IPS DF 6.9 (cell line): ENCODE measurements at places on chromosomes 1 and 21.

- H3K27ac ChIP-seq = no peak overlapping the region
- no peak overlapping the region for H3K4me3 ChIP-seq
- 0 out of 2 replicates have a peak, but pooled peaks cover 1% of the 10 kb centered on the region for H3K4me1 ChIP-seq
- no peaks in the 10 kb centered on the region for H3K36me3 ChIP-seq
Measured at GRCh38 chr1:1847061-1847850, 43.6 kb downstream of the GNB1 start.

DNA sequence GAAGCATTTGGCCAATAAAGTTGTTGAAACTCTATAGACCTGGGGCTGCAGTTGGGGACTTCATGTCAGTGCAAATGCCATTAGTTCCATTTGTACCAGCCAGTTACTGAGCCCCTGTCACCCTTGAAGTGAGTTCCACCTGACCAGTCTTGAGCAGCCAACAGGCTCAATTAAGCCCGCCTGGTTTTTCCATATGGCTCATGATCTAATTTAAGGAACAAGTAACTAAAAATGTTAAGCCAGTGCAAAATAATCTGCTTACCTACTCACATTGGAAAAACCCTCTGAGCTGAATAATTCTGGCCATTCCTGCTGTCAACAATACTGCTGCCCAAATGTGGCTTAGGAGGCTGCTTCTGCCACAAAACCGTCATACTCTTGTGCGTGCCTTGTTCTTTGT is 21.6 kb downstream of the NSUN4 start:
- no peak overlapping the region for H3K27ac ChIP-seq
- no peaks in the 10 kb centered on the region for H3K4me1 ChIP-seq
- H3K4me3 ChIP-seq = no peak overlapping the region
- no peak for DNase-seq
- H3K27me3 ChIP-seq = no peaks in the 10 kb centered on the region
- H3K36me3 ChIP-seq = peaks cover 13% of the 10 kb centered on the region; the same call in 1 of the 2 replicates

DNA sequence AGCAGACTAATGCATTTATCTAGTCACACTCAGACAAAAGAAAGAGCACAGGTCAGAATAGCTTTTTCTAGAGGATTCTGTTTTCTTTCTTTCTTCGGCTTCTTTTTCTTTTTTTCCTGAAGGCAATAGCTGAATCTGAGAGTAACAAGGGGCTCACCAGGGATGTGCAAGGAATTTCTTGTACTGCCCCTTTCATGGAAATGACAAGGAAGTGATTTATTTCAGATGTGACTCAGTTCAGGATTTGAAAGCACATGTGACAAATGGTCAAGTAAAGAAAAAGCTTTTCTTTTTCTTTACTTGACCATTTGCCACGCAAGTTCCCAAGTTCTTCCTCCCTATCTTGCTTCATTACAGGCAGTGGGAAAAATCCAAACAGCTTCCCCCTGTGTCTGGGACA is 202.0 kb downstream of the GABPA start:
- no peaks in the 10 kb centered on the region; the same call in 1 of the 2 replicates for H3K36me3 ChIP-seq
- no peak for DNase-seq
- H3K27ac ChIP-seq = no peak overlapping the region
- H3K27me3 ChIP-seq = no peaks in the 10 kb centered on the region

- peaks cover 2% of the 10 kb centered on the region; the same call in 1 of the 2 replicates for H3K4me1 ChIP-seq
- H3K4me3 ChIP-seq = no peak overlapping the region
- no peaks in the 10 kb centered on the region for H3K36me3 ChIP-seq
- H3K27ac ChIP-seq = no peak overlapping the region
Measured at GRCh38 chr1:204198348-204199340, 2.4 kb upstream of the KISS1 start.

DNA sequence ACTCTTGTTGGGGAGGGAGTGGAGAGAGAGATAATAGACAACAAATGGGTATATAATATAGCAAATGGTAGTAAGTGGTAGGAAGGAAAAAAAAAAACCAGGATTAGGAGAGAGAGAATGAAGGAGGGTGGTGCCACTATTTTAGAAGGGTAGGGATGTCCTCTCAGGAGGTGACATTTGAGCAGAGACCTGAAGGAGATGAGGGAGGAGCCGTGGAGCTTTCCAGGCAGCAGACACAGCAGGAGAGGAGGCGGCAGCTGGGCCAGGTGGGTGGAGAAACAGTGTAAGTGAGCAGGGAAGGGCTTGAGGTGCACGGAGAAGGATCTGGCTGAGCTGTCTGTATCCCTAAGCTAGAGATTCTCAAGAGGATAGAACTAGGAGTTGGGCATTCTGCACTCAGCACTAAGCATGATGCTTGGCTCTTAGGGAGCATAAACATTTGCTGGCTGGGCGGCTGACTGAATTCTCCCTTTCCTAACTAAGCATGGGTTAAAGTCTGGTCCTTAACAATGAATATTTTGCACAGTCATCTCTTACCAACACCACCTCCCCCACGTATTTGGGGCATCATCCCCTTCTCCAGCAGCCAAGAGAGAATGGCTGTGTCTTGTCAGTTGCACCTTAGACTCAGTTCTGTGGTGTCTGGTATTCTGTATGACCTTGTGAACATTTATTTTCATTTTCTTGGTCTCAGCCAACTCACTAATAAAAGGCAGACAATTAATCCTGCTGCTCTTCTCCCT is 27.6 kb upstream of the SARS1 start:
- H3K4me3 ChIP-seq = no peak overlapping the region
- no peaks in the 10 kb centered on the region for H3K36me3 ChIP-seq
- DNase-seq = no peak
- no peaks in the 10 kb centered on the region for H3K27me3 ChIP-seq

DNA sequence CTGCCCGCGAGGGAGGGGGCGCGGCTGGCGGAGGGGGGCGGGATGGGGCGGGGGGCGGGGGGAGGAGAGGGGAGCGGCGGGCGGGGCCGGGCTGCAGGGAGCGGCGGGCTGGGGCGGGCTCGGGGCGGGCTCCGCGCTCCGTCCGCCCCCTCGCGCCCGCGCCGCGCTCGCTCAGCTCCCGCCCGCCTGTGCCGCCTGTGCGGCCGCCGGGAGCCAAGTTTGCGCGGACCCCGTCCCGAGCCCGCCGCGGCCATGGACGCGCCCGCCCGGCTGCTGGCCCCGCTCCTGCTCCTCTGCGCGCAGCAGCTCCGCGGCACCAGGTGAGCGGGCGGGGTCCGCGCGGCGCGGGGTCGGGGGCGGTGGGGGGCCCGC is at the start of gene GABRD:
GABRD (plus strand) TSS at position 174 of the 372 bp plus-strand sequence; CDS start at position 253, 79 bp downstream.
- H3K4me3 ChIP-seq = peak within 1 kb of the TSS; percentile 43; the same call in 1 of the 2 replicates
- H3K36me3 ChIP-seq = no peaks in the 10 kb centered on the region
- no peaks in the 10 kb centered on the region; the same call in 1 of the 2 replicates for H3K4me1 ChIP-seq
- no peak within 1 kb of the TSS for H3K27ac ChIP-seq

DNA sequence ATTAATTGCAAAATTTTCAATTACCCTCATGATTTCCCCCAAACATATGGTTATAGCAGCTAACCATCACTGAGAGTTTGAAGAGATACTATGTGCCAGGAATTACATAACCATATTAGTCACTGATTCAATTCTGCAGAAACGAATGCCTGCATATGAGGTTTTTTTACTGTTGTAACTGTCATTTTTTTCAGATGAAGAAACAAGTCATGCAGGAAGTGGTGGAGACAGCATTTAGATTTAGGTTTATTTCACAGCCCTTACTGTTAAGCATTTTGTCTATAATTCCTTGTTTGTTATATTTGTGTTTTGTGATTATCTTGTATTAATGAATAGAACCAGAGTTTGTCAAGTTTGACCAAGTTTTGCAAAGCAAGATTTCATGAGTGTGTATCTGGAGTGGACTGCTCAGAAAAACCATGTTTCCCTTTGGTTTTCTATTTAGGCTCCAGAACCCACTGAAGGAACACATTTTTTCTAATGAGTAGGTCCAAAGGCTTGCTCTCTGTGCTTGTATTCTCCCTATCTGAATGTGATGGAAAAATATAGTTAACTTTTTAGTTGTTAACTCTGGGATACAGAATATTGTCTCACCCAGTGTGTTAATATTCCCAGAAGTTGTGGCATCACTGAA is 308.5 kb upstream of the ADAMTS5 start:
- H3K36me3 ChIP-seq = no peaks in the 10 kb centered on the region
- no peaks in the 10 kb centered on the region for H3K27me3 ChIP-seq
- no peak overlapping the region for H3K27ac ChIP-seq
- no peak for DNase-seq
- H3K4me1 ChIP-seq = no peaks in the 10 kb centered on the region

DNA sequence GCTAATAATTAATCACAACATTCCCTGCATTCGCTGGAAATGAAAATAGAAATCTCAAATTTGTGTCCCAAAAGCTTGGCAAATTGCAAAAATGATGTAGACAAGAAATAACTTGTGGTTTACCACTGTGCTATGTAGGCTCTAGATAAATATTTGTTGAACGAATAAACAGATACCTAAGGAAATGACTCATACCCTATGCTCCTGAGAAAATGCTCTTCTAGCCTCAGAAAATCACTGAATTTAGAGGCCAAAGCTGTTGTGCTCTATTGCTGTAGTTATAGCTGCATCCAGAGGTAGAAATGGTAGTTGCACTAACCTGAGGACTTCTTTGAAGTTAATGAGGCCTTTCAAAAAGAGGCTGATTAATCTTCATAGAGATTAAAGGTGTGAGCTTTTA is 142.0 kb upstream of the ZNHIT6 start:
- H3K27ac ChIP-seq = no peak overlapping the region
- no peaks in the 10 kb centered on the region for H3K36me3 ChIP-seq
- no peak overlapping the region for H3K4me3 ChIP-seq
- H3K27me3 ChIP-seq = no peaks in the 10 kb centered on the region
- no peaks in the 10 kb centered on the region for H3K4me1 ChIP-seq

DNA sequence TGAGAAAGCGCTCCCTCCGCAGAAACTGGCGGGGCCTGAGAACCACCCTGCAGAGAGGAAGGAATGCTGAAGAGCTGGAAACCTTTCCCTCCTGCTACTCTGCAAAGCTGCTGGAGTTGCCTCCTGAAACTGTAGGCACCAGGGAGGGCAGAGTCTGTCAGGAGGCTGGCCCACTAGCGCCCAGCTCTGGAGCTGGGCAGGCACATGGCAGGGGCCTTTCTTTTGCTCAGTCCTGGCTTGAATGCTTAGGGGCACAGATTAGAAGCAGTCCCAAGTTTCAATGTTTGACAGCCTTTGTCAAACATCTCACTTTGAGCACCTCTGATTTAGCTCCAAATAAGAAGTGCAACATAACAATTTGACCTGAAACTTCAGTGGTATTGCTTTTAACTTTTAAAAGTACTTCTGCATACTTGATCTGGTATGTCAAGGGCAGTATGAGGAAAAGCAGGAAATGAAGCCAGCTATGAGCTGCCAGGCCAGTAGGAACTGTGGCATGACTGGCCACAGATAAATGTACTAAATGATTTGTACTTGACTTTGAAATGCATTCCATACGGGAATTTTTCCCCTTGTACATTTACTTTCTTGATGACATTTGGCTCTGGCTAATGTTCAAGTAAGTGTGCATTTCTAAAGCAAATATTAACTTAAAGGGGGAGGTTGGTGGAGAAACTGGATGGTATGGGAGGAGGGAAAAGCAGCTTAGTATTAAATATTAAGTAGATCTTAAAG is 7.2 kb downstream of the C1orf116 start:
- peaks cover 9% of the 10 kb centered on the region for H3K4me1 ChIP-seq
- no peak overlapping the region for H3K27ac ChIP-seq
- H3K4me3 ChIP-seq = no peak overlapping the region

- no peak for DNase-seq
- H3K27ac ChIP-seq = no peak overlapping the region
- H3K27me3 ChIP-seq = no peaks in the 10 kb centered on the region
- H3K4me1 ChIP-seq = peaks cover 7% of the 10 kb centered on the region; the same call in 1 of the 2 replicates
- no peaks in the 10 kb centered on the region for H3K36me3 ChIP-seq
Measured at GRCh38 chr1:206719169-206719839, 34.6 kb downstream of the MAPKAPK2 start.

- DNase-seq = no peak
- no peaks in the 10 kb centered on the region for H3K36me3 ChIP-seq
- no peak overlapping the region for H3K4me3 ChIP-seq
Measured at GRCh38 chr21:28235169-28235895, 757.3 kb downstream of the LTN1 start.

GRCh38 chr1:202316186-202316585 is 25.6 kb downstream of the UBE2T start:
- no peaks in the 10 kb centered on the region for H3K27me3 ChIP-seq
- no peak for DNase-seq

DNA sequence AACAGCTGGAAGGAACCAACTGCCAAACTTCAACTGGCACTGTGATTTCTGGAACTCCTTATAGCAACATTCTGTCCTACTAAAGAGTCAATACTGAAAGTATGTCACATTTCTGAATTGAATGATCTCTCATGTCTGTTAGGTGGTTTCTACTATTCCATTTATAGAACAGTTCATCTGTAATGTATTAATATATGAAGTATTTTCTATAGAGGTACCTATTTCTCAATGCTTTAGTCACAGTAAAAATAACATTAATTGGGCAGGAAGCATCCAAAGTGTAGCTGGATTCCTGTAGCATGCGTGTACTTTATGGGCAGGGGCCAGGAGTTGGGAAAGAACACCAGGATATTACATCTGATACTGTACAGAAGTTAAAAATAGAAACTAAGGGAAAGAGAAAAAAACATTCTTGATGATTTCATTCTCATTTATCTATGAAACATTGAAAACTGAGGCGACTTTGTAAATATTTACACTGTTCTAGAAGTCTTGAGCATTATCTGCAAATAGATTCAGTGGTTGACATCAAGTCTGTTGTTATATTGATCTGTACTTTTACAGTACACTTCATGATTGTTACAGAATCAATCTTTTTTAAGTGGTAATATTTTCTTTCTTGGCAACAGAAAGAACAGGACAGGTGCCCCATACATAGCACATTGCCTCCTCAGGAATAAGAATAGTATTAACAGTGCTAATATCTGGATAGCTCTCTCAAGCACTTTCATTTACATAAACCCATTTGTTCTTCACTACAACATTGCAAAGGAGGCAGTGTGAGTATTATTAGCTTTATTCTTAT is 6.2 kb upstream of the ZNF281 start:
- no peaks in the 10 kb centered on the region for H3K4me1 ChIP-seq
- no peak overlapping the region for H3K4me3 ChIP-seq
- no peak for DNase-seq
- no peak overlapping the region for H3K27ac ChIP-seq
- no peaks in the 10 kb centered on the region for H3K27me3 ChIP-seq
